Dorsolateral prefrontal cortex (tissue), 122 donors: ENCODE measurements at places on chromosomes 5 and 9.
A peak's percentile ranks its signal among the peaks of the same experiment; 100 is the strongest.

- no peak for DNase-seq
Measured at GRCh38 chr9:79003514-79003913, 568.3 kb upstream of the TLE4 start.

- DNase-seq, result no peak
Measured at GRCh38 chr5:107592515-107592914, 78.2 kb downstream of the EFNA5 start.

GRCh38 chr5:29811914-29812679 is 1381.4 kb upstream of the CDH6 start:
- DNase-seq, result no peak

GRCh38 chr9:99783799-99784198 is 37.9 kb upstream of the NR4A3 start:
- DNase-seq, result no peak

GRCh38 chr5:134439210-134439654 is 27.6 kb upstream of the CDKN2AIPNL start:
- peak; percentile 50 for DNase-seq

- no peak for DNase-seq
Measured at GRCh38 chr9:108363311-108363710, 492.5 kb downstream of the ACTL7B start.

- no peak for DNase-seq
Measured at GRCh38 chr9:133980864-133981588, 11.1 kb downstream of the VAV2 start.

GRCh38 chr9:89637787-89638186 is 33.0 kb downstream of the GADD45G start:
- DNase-seq, result no peak

DNA sequence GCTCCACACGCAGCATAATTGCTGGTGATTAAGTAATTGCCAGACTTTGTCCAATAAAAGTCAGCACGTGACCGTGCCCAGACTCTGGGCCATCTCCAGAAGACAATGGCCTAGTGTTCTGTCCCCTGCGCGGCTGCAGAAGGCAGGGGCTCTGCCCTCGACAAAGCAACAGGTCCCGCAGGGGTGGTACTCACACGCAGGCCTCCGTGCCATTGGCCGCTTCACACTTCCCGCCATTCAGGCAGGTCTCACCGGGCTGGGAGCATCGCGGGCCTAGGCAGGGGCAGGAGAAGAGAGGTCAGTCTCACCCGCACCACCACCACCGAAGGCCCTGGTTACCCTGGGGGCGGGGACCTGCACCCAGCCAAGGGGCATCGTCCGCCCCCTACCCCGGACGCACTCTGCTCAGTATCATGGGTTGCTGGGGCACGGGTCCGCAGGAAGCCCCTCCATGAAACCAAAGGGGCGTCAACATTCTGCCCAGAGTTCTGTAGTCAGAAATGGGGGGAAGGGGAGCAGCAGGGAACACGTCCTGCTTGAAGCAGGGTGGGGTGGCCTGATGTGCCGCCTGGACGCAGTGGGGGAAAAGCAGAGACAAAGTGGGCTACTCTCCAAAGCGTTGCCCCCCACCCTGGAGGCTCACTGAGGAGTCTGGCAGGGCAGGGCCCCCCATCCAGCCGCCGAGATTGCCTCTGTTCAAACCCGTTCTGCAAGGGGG is 1.9 kb downstream of the NOTCH1 start:
- peak; percentile 89 for DNase-seq

- no peak for DNase-seq
Measured at GRCh38 chr5:138110266-138110963, 26.6 kb downstream of the WNT8A start.

DNA sequence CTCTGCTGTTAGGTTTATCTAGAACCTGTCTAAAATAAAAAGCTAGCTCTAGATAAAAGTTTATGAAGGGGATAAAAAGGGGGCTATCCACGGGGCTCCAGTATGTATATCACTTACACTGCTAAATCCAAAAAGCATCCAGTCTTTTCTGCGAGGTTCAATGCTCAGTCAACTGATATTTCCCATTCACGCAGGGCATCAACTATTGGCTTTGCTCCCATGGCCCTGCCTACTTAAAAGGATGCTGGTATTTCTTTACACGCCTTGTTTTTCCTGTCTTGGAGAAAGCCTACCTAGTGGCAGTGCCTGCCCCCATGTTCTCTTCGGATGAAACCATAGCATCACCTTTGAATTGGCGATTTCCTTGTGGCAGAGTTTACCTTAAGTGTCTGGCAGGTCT is 8.1 kb downstream of the SPRY4 start:
- DNase-seq, result no peak

GRCh38 chr9:19998153-19998552 is 209.3 kb upstream of the SLC24A2 start:
- no peak for DNase-seq

DNA sequence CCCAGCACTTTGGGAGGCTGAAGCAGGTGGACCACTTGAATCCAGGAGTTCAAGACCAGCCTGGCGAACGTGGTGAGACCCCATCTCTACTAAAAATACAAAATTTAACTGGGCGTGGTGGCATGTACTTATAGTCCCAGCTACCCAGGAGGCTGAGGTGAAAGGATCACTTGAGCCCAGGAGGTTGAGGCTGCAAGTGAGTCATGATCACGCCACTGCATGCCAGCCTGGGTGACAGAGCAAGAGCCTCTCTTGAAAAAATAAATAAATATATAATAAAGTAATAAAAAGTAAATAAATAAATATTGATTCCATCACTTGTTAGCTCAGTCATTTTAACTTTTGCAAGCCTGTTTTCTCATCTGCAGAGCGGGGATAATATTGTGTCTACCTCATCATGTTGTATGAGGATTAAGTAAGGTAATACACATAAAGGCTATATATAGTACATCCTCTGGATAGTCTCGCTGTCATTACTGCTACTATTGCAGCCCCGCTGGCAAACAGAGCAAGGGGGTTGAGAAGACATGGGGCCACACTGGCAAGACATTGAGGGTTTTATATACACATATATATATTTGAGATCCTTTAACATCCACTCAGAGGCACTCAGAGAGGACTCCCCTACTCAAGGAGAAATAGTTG is 210.9 kb downstream of the C9orf152 start:
- DNase-seq, result no peak

- DNase-seq, result no peak
Measured at GRCh38 chr9:122334916-122335315, 35.9 kb upstream of the PTGS1 start.

DNA sequence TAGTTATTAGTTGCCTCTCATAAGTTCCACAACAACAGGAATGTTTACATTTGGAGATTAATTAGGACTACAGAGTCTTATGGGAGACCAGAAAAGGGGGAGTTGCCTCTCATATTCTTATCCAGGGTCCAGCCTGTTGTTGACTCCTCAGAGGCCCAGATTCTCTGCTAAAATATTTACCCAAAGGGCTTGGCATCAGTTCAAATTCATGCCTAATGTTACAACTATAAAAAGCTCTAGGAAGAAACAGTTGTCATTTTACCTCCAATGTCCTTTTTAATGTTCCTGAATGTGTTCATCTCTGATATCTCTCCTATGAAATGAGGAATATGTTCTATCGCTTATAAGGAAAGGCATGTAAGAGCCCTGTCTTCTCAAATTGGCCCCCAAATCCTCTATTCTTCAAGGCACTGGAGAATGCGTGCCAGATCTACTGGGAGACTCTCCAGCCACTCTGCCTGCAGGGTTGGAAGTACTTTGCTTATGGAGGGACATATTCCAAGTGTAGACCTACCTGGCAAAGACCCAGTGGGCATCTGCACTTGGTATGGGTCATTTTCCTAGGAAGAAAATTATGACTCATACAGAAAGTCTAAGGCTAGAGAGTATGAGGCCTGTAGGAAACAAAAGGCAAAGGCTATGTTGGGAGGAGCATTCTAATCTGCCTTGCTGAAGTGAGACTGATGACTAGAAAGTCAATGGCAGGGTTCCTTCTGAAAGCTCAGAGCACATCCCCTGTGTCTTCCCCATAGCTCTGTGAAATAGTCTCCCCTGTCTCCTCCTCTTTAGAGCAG is 192.6 kb downstream of the ESM1 start:
- DNase-seq, result no peak

- DNase-seq, result no peak
Measured at GRCh38 chr9:13661014-13661413, 381.5 kb upstream of the MPDZ start.

DNA sequence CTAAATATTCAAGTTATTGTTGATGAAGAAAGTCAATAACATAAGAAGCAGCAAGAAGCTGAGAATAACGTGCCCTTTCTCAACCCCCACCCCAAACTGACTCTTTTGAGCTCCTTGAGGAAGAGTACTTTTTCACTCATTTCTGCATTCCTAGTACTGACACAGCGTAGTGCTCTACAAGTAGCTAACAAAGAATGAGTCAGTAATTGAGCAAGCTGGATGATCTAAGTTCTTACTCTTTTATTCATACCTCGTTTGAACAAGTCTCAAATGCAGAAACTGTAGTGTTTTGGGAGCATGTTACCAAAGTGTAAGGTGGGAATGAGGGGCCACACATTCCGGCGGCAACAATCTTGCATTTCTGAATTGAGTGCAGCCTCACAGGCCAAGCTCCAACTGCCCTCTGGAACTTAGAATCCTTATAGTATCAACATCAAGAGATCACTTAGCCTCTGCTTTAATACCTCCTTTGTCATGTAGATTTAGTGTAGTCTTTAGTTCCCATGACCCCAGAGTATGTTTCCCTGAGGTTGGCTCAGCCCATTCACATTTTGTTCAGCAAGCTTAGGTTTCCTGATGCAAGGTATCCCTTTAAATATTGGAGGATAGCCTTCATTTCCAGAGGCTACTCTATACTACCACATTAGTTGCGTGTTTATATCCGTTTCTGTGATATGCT is 152.0 kb downstream of the PRR16 start:
- DNase-seq, result no peak

DNA sequence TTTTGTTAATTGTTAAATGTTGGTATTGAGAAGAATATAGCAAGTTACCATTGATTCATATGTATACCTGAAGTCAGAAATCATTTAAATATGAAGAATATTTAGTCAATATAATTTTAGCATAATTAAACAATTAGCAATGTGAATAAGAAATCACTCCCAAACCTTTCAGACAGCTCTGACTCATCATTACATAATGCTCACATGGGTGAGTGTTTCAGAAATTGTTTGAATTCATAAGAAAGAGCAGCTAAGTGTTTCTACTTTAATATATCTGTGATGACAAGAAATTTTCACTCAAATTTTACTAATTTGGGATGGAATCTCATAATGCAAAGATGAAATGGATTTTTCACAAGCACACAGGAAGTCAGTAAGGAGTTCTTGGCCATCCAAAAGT is 42.0 kb upstream of the CDC42SE2 start:
- DNase-seq, result no peak

GRCh38 chr9:129197978-129198318 is 19.9 kb upstream of the IER5L start:
- DNase-seq, result no peak

GRCh38 chr9:32931129-32931528 is 70.3 kb downstream of the APTX start:
- DNase-seq, result no peak

GRCh38 chr5:107330903-107331302 is 339.8 kb downstream of the EFNA5 start:
- DNase-seq, result no peak

- no peak for DNase-seq
Measured at GRCh38 chr5:177494346-177495195, 2.8 kb downstream of the PDLIM7 start.

GRCh38 chr5:72402381-72402890 is 82.3 kb downstream of the PTCD2 start:
- DNase-seq, result no peak

DNA sequence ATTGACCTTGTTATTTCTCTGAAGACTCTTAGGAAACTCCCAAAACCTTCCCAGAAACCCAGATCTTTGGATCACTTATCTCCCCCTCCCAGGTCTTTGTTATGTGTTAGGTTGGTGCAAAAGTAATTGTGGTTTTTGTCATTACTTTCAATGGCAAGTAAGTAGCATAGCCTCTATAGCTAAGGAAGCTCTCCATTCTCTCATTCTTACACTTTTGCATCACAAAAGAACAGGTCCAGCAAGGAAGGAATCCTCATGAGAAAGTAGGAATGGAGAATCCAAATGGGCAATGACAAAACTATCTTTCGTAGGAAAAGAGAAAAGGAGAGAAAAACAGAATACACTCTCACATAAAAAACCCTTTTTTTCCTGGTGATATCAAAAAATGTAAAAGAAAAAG is 81.3 kb upstream of the ELAVL2 start:
- no peak for DNase-seq

DNA sequence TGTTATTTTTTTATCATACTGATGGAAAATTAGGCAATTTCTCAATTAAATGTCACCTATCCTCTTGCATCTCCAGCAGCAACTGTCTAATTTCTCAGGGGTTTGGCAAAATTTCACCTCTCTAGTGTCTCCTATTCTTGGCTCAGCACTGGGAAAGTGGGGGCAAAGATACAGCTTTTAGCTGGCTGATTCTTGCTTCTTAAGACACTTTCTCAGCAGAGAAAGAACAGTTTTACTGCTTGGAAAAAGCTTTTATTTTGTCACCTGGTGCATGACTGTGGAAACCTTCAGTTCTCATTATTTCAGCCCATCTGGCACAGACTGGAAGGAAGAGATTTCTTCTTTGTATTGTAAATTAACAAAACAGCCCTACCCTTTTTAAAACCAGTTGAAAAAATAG is 283.6 kb upstream of the SGCD start:
- DNase-seq, result no peak

DNA sequence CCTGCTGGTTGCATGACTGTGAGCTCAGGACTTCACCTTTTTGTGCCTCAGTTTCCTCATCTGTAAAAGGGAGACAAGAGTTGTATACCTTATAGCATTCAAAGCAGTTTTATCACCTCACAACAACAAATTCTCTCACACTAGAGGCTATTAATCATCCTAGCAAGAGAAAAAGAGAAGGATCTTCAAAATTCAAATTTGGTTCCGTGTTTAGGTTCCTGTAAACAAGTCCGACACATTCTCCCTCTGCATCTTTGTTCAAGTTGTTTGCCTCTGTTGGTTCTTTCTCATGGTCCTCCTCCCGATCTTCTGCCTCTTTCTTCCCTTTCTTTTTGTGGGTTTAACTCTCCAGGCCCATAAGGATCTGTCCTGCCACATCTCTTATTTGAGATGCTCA is 218.0 kb downstream of the PIK3R1 start:
- no peak for DNase-seq

DNA sequence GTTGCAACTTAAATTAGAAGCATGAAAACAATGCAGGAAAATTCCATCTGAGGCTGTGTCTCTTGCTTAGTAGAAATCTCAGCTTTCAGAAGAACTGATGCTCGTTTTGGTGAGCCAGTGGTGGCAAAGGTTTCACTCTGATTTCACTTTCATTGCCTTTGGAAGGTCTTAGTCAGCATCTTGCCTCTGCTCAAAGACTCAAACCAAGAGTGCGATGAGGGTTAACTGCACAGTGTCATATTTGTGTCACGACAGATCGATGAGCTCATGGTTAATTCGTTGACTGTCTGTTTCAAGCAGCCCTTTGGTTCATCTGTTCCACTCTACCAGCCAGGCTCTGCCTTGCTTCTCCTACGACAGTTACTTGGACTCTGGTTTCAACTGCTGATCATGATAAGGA is 331.3 kb upstream of the KIF2A start:
- no peak for DNase-seq

- DNase-seq, result no peak
Measured at GRCh38 chr5:133736512-133736911, 124.2 kb upstream of the FSTL4 start.

- DNase-seq, result no peak
Measured at GRCh38 chr9:134625361-134626068, 16.1 kb upstream of the COL5A1 start.
